ENCODE measurements at places on chromosomes 1 and 21.

- no peak for DNase-seq
Observed at GRCh38 chr1:199308349-199308846, 669.6 kb downstream of the PTPRC start.

- peak; percentile 80 for DNase-seq
Observed at GRCh38 chr1:156103521-156103947, 11.0 kb upstream of the LMNA start.

- no peak for DNase-seq
Observed at GRCh38 chr21:37451446-37451845, 84.9 kb downstream of the DYRK1A start.

DNA sequence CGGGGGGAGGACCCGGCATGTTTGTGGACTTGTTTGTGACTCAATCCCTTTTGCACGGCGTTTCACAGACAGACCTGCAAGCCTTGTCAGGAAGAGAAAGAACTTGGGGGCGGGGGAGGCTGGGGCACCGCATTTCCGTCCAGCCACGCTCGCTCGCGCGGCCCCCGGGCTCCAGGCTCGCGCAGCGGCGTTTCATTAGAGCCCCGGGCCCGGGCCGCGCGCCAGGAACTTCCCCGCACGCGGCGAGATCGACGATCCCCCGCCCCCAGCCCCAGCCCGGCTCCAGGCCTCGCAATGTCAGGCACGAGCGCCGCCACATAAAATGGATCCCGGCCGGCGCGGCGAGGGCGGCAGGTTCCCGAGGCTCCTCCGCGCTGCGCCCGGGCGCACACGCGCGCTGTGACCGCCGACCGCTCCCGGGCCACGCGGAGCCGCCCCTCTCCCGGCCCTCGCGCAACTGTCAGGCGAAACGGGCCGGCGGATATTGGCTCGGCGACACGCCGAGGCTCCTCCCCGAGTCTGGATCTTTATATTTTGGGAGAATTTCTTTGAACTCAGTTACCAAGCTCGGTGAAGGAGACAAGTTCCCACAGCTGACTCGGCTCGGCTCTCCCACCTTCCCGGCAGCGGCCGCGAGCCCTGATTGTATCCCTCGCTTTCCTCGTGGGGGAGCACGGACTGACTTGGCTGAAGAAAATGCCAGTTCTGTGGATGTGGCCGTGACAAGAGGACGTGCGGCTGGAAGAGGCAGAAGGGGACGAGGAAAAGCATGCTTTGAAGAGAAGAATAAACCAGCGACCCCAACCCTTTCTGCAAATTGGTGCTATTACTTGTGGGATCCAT, at the start of gene KIF26B:
Gene KIF26B (plus strand): TSS at position 557 of the 843 bp plus-strand sequence. CDS start 440 bp downstream, outside the sequence.
- DNase-seq: peak; percentile 42

DNA sequence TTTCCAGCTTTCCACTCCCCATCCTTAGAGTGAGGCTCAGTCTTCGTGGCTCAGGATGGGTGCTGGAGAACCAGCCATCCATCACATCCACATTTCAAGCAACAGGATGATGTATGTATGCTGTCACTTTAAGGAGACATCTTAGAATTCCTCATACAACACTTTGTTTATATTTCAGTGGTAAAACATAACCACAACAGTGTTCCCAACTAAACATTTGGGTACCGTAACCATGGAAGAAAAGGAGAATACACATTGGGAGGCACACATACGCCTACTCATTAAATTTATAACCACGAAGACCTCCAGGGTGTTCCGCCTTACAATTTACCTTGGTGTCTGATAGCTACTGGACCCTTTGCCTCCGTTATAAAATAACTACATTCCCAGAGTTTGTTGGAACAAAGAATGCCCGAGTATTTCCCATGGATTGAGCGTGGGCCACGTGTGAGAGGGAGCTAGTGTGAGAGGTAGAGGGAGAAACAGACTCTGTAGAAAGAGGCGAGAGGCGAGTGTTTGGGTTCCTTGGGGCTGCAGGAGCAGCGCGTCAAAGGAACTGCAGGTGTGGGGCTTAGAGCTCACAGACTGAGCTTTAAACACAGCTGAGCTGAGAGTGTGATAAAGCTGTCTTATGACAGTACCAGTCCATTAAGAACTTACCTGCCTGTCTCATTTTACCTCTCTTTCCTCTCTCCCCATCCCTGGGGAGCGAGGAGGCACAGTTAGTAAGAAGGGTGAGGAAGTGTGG, 111.5 kb upstream of the USP24 start:
- DNase-seq: no peak

DNA sequence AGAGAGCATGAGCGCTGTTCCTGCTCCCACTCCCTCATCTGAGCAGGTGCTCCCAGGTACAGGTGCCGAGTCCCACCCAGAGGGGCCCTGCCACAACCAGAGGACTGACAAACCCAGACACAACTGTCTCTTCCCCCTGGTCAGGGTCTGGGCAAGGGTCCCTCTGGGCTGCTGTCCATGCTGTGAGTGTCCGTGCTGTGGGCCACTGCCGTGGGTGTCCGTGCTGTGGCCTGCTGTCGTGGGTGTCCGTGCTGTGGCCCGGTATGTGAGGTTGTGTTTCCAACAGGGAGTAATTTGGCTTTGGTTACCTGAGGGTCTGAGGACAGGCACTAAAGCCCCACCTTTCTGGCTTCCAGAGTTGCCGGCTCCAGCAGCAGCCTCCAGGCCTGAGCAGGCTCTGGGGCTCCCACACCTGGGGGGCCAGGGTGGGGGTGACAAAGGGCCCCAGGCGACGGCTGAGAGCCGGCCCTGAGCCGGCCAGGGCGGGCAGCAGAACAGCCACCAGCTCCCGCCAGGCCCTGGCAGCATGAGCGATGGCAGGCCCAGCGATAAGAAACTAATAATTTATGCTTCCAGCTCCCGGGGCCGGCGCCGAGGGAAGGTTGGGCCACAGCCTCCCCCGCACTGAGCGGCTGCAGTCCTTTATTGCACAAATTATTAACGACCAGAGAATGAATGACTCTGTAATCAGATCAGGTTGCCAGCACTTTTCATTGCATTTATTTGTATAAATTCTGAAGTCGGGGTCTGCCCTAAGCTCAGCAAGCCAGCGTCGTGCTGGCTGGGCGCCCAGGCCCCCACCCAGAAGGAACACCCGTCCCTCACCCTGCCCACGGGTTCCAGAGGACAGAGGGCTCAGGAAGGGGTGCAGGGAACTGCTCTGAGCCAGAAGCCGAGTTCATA, 7.3 kb upstream of the SAMD11 start:
- DNase-seq: no peak

DNA sequence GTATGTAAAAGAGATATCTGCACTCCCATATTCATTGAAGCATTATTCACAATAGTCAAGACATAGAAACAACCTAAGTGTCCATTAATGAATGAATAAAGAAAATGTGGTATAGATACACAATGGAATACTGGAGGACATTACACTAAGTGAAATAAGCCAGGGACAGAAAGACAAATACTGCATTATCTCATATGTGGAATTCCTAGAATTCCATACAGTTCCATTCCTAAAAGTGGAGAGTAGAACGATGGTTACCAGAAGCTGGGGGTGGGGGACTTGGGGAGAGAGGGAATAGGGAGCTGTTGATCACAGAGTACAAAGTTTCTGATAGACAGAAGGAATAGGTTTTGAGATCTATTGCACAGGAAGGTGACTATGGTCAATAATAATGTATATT, 7.4 kb downstream of the TMED5 start:
- DNase-seq: no peak

- DNase-seq: no peak
Observed at GRCh38 chr1:183688341-183689060, 35.4 kb upstream of the APOBEC4 start.

- no peak for DNase-seq
Observed at GRCh38 chr1:165495858-165496205, 48.0 kb upstream of the LRRC52 start.

- DNase-seq: peak; percentile 37
Observed at GRCh38 chr21:33871171-33871570, 44.4 kb downstream of the ATP5PO start.

DNA sequence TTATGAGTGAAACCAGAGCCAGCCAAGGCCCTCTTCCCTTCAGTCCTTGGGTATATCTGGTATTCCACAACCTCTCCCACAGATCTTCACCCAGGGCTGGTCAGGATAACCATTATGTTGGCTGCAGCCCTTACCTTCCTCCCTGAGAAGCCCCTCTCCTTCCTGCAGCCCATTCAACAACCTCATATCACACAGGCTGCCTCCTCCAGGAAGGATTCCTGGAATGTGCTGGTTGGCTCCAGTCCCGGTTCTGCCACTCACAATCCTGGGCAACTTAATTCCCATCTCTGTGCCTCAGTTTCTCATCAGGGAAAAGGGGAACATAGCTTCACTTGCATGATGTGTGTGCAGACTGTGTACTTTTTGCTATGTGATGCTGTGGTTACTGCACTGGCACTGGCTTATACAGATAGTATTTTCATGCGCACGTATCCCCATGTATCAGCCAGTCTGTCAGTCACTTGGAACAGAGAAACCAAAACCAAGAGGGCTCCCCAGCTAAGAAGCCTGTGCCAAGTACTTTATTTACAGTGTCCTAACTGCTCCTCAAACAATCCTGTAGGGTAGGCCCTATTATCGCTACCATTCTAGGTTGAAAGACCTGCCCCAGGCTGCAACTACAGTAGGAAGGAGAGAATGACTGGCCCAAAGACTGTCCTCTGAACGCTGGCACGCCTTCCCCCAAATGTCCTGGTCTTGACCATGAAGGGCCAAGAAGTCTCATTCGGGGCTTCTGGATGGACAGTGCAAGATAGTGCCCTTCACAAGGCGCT, 39.9 kb upstream of the PPP1R15B start:
- DNase-seq: no peak

DNA sequence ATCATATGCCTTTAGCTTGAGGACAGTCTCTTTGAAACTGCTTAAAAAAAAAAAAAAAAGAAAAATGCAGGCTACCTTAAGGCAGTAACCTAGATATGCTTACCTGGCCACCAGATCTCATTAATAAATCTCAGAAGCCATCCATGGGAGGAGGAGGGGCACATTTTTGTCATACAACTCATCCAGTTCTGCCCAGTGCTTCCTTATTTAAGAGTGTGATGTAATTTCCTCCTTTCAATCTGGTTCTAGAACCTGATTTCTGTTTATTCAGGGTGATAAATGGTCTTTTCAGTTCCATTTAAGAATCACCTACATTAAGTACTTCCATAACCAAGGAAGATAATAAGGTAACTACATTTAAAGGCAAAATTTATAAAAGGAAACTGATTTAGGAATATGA, 6.1 kb downstream of the ERRFI1 start:
- peak; percentile 49 for DNase-seq

- DNase-seq: peak; percentile 68
Observed at GRCh38 chr1:112614460-112615065, 4.4 kb downstream of the ST7L start.

DNA sequence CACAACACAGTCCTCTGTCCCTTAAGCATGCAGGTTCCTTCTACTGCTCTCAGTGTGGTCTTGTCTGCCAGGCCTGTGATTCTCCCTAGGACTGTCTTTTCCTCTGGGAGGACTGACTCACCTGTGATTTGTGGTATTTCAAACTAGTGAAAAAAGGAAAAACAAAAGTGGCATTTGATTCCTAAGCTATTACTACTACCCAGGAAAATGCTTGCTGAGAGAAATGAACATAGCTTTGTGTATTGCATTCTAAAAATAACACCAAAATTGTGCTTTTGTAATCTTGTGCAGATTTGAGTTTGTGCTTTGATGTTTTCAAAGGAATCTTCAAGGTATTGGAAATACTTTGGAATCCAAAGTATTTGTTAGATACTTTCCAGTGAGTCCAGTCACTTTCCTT, 57.0 kb downstream of the GPR161 start:
- DNase-seq: peak; percentile 66

DNA sequence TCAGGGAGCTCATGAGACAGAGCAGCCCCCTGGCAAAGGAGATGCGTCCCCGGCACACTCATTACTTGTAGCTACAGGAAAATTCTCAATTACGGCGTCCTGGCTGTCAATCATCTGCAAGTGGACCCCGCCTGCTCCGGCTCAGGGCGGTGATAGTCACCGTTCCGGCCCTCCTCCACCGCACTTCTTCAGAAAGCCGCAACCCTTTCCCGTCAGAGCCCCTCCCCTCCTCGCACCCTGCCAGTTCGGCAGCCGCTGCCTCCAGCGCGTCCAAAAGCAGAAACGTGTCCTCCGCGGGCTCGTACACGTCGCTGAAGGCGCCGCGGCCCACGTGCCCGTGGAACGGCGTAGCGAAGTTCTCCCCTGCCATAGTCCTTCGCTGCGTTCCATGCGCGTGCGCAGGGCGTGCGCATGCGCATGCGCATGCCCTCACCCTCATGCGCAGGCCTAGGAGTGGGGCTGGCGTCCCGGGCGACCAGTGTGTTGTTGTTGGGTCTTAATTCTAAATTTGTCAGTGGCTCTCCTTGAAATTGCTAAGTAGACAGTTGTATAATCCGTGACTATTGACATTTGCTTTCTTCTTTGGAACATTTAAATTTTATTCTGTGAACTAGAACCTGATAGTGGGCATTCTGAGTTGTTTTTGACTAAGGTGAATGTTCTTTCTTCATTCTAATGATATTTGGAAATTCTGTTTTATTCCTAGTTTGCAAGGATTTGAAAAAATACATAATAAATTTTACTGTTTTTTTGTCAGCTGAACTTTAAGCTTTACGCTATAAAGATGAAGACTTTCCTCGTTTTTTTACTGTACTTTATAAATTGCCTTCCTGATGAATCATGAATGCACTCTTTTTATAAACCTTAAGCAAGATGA, 107.5 kb downstream of the LTN1 start:
- peak; percentile 93 for DNase-seq

DNA sequence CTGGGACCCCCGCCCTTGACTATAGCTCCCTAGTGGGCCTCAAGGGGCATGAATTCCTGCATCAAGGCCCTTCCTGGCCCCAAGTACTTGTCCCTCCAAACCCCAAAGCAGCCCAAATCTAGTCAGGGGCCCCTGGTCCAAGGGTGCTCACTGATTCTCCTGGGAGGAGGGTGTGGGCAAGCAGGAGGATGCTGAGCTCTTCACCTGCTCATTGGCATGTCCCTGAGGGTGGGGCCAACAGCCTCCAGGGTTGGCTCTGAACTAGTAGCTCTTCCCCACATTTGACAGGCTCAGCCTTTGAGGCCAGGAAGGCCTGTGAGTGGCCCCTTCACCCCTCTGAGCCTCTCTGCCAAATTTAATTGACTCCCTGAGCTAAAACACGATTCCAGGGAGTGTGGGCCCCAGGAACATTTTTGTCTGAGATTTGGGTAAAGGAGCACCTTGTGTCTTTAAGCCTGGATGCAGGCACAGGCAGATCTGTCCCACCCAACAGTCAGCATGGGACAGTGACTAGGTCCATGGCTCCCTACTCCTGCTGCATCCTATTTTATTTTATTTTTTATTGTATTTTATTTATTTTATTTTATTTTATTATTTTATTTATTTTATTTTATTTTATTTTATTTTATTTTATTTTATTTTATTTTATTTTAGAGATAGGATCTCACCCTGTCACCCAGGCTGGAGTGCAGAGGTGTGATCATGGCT, 11.0 kb upstream of the WNT9A start:
- no peak for DNase-seq
